Choroid plexus epithelial cell (primary cell): ENCODE measurements at places on chromosomes 5 and 9.

GRCh38 chr9:105830461-105830860, 136.1 kb downstream of the TMEM38B start:
- no peak for DNase-seq

DNA sequence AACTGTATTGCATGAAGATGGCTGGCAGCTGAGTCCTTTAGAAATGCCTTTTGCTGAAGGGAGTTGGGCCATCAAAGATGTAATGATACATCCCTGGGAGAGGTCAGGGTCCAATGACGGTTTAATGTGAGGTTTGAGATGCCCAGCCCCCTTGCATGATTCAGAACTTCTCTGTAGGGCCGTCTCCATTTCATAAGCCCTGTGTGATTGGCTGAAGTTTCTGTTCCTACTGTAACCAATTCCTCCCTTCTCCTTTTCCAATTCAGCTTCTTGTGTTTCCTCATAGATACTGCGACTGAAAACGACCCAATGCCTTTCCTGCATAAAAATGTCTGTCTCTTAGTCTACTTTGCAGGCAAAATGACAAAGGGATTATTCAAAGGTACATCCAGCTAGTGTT, 47.9 kb upstream of the ST8SIA4 start:
- DNase-seq, result no peak

DNA sequence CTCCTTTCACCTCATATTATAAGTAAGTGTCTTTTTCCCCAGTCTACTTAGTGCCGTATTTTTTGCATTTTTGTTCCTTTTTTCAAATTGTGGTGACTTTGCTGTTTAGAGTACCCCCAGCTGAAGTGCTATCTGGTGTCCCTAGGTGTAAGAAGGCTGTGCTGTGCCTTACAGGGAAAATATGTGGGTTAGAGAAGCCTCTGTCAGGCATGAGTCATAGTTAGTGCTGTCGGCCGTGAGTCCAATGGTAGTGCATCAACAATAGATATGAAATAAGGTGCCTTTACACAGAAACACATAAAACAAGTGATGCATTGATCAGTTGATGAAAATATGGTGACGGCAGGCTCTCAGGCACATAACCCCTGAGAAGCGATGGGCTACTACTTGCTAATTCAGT, 20.1 kb downstream of the SYK start:
- DNase-seq, result peak; percentile 7

DNA sequence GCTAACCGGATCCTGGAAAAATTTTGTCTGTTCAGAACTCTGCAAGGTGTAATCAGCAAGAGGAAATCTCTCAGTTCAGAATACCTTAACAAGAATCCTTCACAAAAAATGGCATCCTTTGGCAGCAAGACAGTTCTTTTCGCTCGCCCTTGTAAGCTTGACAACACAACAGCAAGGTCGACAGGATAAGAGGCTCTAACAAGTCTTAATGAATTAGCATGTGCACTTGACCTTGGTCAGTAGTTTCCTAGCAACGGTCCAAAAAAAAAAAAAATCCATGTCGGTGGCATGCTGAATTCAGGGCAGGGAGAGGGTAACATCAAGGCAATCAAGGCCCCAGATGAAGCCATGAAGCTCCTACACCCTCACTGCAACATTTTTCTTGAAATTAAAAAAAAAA, 172.8 kb downstream of the APBA1 start:
- DNase-seq, result no peak

GRCh38 chr5:123116058-123116457, 27.0 kb downstream of the PRDM6 start:
- no peak for DNase-seq

DNA sequence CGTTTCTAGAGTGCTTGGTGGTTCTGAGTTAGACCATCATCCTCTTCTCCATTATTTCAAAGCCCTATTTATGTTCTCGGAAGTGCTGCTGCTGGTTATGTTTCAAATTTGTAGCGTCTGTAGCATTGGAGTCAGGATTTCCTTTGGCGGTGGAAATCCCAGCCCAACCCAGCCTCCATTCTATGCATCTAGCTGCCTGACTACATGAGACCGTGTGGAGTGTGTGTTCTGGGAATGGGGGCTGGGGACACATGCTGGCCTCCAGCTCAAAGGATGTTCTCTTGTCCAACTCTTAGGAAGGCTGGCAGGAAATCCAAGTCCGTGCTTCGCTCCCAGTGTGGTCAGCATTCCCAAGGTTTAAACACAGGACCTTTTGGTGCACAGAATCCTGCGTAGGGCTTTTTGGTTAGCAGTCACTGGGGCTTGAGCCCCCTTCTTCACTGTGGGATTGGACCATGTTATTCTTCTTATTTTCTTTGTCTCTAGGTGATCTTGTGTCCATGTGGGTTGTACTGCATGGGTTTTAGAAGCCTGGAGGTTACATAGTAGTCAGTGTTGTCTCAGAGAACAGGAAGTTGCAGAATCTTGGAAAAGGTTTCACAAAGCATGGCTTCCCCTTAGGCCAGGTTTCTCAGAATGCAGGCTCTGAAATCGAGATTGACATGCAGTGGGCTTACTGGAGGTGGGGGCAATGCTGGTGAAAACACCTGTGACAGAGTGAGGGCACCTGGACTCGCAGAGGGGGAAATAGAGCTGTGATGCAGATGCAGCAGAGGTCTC, 132.2 kb downstream of the ARHGAP26 start:
- DNase-seq, result peak; percentile 25

GRCh38 chr9:131129183-131129582, 3.8 kb downstream of the NUP214 start:
- DNase-seq, result no peak

- DNase-seq, result no peak
Measured at GRCh38 chr9:121289772-121290370, 21.9 kb downstream of the GSN start.
